ENCODE measurements at places on chromosomes 11 and 22.
A peak's percentile ranks its signal among the peaks of the same experiment; 100 is the strongest.

DNA sequence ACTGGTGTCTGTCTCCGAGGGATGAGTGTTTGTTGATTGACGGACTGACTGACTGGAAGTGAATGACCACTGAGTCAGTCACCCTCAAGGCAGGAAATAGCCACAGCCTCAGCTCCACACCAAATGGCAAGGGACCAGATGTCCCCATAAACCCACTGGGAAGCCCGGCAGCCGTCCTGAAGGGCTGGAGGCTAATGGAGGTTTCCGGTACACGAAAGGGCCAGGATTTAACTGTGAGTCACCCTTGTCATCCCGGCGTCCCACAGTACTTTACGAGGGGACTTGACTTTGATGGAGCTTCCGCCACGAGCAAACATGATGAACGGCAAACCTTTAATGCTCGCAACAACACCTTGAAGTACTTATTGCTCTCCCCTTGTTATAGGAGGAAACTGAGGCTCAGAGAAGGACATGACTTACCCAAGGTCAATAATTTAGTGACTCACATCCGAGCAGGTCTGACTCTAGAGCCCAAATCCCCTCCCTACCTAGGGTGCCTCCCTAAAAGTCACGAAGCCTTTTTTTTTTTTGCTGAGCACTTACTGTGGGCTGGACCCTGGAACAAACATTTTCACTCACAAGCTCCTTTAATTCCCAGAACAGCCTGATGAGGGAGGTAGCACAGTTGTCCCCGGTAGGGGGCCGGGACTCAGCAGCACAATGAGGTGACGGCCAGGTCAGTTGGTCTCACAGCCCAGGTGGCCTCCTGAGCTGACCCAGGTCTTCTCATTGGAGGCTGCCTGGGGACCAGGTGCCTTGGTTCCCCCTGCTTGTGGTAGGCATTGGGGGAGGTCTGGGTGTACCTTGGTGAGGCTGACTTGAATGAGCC lies 25.2 kb upstream of the GCAT start:
- no peaks in the 10 kb centered on the region for H3K4me1 ChIP-seq
- H3K27me3 ChIP-seq, result no peaks in the 10 kb centered on the region
- H3K36me3 ChIP-seq, result no peaks in the 10 kb centered on the region
- H3K4me3 ChIP-seq, result no peak overlapping the region

DNA sequence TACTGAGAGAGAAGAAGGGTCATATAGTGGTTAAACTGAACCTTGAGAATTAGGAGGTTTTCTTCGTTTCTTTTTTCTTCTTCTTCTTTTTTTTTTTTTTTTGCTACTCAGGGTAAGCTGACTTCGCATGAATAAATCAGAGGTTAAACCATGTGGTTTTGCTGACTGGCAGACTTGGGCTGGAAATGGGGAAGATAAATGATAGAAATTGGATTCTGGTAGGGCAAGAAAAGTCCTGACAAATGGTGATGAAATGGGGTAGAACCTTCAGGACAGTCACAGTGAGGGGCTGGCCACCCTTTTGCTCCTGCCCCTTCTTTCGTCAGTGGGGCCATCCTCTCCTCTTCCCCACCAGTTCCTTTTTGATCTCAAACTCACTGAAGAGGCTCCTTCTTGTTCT lies 1.6 kb upstream of the SWAP70 start:
- H3K4me1 ChIP-seq, result peaks cover 23% of the 10 kb centered on the region
- peaks cover 37% of the 10 kb centered on the region for H3K27me3 ChIP-seq
- H3K36me3 ChIP-seq, result peaks cover 11% of the 10 kb centered on the region
- DNase-seq, result no peak
- peak overlapping the region; percentile 30 for H3K4me3 ChIP-seq
- H3K27ac ChIP-seq, result no peak overlapping the region

- H3K27me3 ChIP-seq, result peaks cover 2% of the 10 kb centered on the region
- no peak overlapping the region for H3K4me3 ChIP-seq
- DNase-seq, result no peak
- H3K27ac ChIP-seq, result no peak overlapping the region
These were observed 19.2 kb upstream of the TH start for GRCh38 chr11:2190657-2191471.

- H3K27ac ChIP-seq, result no peak overlapping the region
- peaks cover 16% of the 10 kb centered on the region for H3K27me3 ChIP-seq
- peaks cover 3% of the 10 kb centered on the region for H3K4me1 ChIP-seq
- no peak for DNase-seq
- no peaks in the 10 kb centered on the region for H3K36me3 ChIP-seq
These were observed 67.2 kb downstream of the CCDC83 start for GRCh38 chr11:85922367-85922766.

DNA sequence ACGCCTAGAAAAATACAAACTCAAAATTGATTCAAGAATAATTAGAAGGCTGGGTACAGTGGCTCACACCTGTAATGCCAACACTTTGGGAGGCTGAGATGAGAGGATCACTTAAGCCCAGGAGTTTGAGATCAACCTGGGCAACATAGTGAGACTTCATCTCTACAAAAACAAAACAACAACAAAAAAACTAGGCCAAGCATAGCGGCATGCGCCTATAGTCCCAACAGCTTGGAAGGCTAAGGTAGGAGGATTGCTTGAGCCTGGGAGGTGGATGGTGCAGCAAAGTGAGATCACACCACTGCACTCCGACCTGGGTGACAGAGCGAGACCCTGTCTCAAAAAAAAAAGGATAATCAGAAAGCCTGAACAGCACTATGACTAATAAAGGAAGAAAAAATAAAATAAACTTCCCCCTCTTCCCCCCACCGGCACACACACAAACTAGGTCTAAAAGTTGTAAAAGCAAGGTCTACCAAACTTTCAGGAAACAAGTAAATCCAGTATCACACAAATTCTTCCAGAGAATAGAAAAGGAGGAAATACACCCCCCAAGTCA lies 35.8 kb downstream of the RRAS2 start:
- H3K27me3 ChIP-seq, result no peaks in the 10 kb centered on the region
- no peak overlapping the region for H3K27ac ChIP-seq
- H3K36me3 ChIP-seq, result peaks cover 25% of the 10 kb centered on the region
- H3K4me3 ChIP-seq, result no peak overlapping the region

DNA sequence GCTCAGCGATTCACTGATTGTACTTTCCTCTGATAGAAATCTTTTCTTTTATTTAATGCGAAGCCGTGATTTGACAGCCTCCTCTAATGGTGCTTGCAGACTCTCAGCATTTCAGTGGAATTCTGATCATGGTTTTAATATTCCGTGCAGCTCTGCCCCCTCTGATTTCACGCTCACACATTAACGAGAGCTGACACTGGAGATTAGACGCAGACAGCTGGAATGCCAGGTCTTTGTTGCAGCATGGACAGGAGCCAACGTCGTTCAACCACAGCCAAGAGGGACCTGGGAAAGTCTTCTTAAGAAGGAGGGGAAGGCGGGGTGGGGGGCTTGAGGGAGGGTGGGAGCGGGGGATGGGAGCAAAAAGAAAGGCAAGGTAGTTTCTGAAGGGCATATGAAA lies 186.4 kb downstream of the BLID start:
- H3K4me3 ChIP-seq, result no peak overlapping the region
- H3K36me3 ChIP-seq, result no peaks in the 10 kb centered on the region
- H3K4me1 ChIP-seq, result no peaks in the 10 kb centered on the region
- no peak for DNase-seq

GRCh38 chr22:25053153-25053805 lies 100.8 kb downstream of the KIAA1671 start:
- no peak overlapping the region for H3K4me3 ChIP-seq
- H3K4me1 ChIP-seq, result peaks cover 24% of the 10 kb centered on the region
- no peaks in the 10 kb centered on the region for H3K27me3 ChIP-seq
- H3K36me3 ChIP-seq, result peaks cover 24% of the 10 kb centered on the region

- H3K4me1 ChIP-seq, result no peaks in the 10 kb centered on the region
- H3K36me3 ChIP-seq, result no peaks in the 10 kb centered on the region
- no peak overlapping the region for H3K27ac ChIP-seq
- no peak for DNase-seq
- H3K27me3 ChIP-seq, result peaks cover 2% of the 10 kb centered on the region
These were observed 87.1 kb downstream of the GRIK4 start for GRCh38 chr11:120598517-120599257.

GRCh38 chr11:40987776-40988435 lies 471.5 kb downstream of the LRRC4C start:
- no peak overlapping the region for H3K4me3 ChIP-seq
- H3K27ac ChIP-seq, result no peak overlapping the region
- DNase-seq, result no peak
- H3K4me1 ChIP-seq, result no peaks in the 10 kb centered on the region

- H3K36me3 ChIP-seq, result no peaks in the 10 kb centered on the region
- DNase-seq, result no peak
- no peaks in the 10 kb centered on the region for H3K4me1 ChIP-seq
- H3K4me3 ChIP-seq, result no peak overlapping the region
These were observed 120.5 kb downstream of the BBOX1 start for GRCh38 chr11:27161071-27161470.

- no peak overlapping the region for H3K4me3 ChIP-seq
- no peaks in the 10 kb centered on the region for H3K4me1 ChIP-seq
- H3K27me3 ChIP-seq, result no peaks in the 10 kb centered on the region
- H3K27ac ChIP-seq, result no peak overlapping the region
- DNase-seq, result peak; percentile 22
- H3K36me3 ChIP-seq, result no peaks in the 10 kb centered on the region
These were observed 63.2 kb downstream of the GRIA4 start for GRCh38 chr11:105673089-105673488.
